Stimulated activated CD8-positive, alpha-beta memory T cell treated with anti-CD3 and anti-CD28 coated beads, Interleukin-4, amount 100 ng/mL, for 1 hour (primary cell): ENCODE measurements at places on chromosomes 2 and 18.

- no peak for DNase-seq
Measured at GRCh38 chr2:27147935-27148334, 869 bp upstream of the TCF23 start.

- no peak for DNase-seq
Measured at GRCh38 chr2:242017086-242017485, 147.6 kb downstream of the RTP5 start.

GRCh38 chr2:129402076-129402475, 577.4 kb upstream of the RAB6C start:
- no peak for DNase-seq

DNA sequence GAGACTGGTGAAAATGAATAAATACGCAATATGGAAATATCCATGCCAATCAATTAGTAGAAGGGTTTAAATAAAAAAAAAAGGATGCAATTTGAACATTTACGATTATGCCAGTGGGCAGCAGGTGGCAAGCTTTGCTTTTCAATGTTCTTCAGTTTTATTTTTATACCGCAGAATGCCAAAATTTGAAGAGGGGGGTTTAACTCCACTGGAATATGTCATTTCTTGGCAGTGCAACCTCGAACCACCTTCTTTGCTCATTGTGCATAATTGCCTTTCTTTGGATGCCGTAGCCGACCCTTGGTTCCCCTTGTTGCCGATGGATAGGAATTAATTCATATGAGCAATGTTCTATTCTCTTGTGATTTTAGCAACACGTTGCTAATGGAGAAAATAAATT, 88.0 kb downstream of the LTBP1 start:
- no peak for DNase-seq

DNA sequence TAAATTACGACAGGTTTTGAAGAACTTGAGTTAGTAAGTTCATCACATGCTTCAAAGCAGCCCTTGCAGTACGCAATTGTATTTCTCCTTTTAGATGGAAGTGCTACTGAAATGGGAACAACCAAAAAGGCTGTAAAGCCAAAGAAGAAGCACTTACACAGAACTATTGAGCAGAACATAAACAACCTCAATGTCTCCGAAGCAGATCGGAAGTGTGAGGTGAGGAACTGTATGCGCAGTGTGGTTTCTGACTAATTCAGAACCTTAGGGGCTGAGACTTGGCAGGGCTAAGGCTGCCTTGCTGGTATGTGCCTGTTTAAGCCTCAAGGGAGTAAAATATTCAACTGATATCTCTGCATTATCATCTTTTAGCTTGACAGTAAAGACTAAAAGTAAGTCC, 8.4 kb downstream of the NCAPH start:
- DNase-seq, result no peak

GRCh38 chr2:167355821-167356220, 467.5 kb downstream of the XIRP2 start:
- no peak for DNase-seq

DNA sequence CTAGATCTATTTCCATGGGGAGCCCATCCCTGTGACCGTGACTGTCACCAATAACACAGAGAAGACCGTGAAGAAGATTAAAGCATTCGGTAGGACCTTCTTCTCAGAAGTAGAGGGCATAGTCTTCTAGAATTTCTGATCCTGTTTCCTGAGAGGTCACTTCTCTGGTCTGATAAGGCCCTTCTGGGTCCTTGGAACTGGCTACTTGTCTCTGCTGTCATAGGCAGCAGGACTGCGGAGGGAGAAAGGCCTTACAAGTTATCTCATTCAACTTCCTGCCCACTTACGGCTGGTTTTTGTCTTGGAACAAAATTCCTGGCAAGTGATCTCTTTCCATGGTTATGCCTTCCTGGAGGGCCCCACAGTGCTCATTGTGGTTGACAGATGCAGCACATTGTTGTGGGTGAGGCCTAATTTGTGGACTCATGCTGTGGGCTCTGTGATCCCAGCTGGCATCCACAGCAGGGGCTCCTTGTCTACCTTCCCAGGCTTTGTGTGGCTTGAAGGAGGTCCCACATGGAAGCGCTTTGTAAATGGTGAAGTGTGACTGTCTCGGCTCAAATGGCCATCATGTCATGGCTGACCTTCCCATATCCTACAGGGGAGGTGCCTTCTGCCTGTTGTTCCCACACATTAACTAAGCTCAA, 22.0 kb downstream of the SAG start:
- no peak for DNase-seq

DNA sequence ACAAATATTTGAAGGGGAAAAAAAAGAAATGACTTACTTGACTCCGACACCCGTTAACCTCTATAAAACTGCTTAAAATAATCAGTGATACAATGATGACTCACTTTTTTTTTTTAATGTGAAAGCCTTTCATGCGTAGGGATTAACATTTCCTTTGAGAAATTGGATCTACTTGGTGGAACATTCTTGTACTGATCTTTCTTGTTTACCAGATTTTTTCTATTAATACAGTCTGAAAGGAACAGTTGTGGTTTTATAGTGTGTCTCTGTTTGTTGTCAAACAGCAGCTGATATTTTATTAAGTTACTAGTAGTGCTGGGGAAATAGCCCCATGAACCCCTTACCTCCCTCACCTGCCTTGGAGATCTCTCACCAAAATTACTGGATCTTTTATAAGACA, 40.2 kb upstream of the NEB start:
- no peak for DNase-seq

DNA sequence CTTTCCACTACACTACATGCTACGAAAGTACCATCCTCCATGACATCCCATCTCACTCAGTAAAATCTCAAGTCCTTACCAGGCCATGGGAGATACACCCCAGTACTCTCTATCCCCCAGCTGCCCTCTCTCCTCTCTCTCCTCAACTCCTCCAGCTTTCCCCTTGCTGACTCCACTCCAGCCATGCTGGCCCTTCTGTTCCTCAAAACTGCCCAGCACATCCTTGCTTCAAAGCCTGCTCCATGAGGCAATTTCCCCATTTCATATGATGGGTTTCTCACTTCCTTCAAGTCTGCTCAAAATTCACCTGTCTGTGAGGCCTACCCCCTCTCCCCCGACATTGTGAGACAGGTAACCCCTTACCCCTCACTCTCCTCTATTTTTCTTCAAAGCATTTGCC, 8.6 kb downstream of the CHN1 start:
- DNase-seq, result no peak

DNA sequence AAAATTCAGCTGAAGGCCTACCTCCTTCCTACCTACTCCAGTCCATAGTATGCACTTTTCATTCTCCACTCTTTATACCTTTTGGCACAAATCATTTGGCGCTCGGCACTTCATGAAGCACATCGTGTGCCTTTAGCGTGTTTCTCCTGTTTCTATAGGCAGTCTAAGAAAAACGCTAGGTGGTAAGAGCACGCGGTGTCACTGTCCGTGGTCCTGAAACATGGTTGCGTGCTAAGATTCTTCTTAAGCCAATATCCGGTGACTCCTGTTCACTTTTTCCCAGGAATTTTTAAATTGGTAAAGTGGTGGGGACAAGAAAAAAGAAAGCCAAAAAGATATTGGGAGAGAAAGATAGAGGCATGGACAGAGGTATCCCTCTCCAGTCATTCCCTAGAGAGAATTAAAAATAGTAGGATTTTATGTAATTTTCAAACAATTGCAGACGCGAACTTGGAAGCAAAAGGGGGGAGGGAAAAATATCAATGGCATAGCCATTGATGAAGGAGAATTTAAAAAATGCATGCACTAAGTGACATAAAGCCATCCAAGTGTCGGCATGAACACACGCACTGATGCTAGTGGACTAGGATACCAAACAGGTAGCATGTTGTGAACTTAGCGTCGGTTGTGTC, 1.4 kb upstream of the CTNNA2 start:
- DNase-seq, result no peak

DNA sequence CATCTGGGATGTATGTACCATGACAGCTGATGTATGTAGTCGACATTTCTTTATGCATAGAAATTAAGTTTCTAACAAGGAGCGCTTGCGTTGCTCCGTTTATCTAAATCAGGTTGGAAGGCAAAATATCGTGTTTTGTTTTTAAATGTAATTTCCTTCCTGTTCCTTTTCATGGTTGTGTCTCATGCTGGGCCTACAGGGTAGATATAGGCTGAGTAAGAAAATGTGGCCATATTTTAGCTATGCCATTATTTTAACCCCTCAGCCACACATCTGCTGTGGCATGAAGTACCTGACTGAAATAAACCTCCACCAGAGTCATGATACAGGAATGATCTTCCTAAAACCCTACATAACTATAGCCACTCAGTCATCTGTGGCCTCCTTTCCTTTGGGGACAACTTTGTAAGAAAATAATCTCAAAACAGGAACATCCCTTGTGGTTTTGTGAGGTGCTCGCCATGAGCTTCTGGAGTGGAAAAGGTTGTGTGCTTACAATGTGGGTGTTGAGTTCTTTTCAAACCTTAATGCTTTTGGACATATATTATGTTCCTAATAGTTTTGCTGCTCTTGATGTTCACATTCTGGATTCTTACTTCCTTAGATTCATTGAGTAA, 214.3 kb downstream of the FAM210A start:
- no peak for DNase-seq

- no peak for DNase-seq
Measured at GRCh38 chr2:234674781-234675201, 177.9 kb upstream of the ARL4C start.

DNA sequence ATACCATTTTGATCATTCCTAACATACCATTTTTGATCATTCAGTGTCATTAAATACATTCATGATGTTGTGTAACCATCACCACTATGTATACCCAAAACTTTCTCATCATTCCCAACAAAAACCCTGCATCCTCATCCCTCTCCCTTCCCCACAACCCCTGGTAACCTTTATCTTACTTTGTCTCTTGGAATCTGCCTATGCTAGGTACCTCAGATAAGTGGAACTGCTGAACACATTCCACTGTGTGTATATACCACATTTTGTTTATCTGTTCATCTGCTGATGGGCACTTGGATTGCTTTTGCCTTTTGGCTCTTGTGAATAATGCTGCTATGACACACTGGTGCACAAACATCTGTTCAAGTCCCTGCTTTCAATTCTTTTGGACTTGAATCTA, 83.8 kb upstream of the TFCP2L1 start:
- DNase-seq, result no peak

DNA sequence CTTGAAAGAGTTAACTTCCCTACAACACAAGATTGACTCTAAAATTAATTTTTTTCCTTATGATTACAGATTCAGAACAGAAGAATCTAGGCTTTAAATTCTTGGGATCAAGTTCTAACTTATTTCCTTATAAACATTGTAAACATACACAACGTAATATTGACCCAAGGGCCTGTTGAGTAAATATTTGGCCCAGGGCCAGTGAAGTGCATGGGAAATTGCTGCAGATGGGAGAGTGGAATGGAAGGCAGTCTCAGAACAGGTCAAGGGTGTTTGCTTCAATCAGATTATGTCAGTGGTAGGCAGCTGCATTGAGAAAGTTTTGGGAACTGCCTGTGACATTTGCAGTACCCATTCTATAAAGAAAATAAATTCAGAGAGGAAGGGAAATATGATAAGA, 137.6 kb downstream of the MYO1B start:
- DNase-seq, result no peak

- no peak for DNase-seq
Measured at GRCh38 chr2:230781130-230781797, 68.6 kb downstream of the CAB39 start.

DNA sequence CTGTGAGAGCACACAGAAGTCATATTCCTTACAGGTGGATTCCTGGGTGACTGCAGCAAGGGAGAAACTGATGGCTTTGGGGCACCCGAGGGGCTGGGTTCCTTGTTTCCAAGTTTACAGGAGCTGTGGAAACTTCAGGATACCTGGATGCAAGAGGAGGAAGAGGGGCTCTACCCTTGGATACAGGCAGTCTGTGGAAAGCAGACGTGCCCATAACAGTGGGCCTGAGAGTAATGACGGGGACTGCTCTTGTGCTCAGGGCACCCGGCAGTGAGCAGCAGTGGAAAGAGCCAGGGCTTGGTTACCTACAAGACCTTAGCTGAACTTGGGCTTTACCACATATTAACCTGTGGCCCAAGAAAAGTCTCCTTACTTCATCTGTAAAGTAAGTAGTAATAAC, 102.2 kb upstream of the TGFA start:
- no peak for DNase-seq

DNA sequence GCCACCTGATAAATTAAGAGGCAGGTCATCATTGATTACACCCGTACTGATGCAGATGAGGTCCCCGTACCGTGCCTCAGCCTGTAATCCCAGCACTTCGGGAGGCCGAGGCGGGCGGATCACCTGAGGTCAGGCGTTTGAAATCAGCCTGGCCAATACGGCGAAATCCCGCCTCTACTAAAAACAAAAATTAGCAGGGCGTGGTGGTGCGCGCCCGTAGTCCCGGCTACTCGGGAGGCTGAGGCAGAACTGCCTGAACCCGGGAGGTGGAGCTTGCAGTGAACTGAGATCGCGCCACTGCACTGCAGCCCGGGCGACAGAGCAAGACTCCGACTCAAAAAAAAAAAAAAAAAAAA, 683 bp upstream of the ENOSF1 start:
- DNase-seq, result no peak

GRCh38 chr2:187509667-187510417, 44.4 kb downstream of the TFPI start:
- DNase-seq, result no peak

- no peak for DNase-seq
Measured at GRCh38 chr18:5588529-5588928, 44.7 kb upstream of the EPB41L3 start.

- DNase-seq, result no peak
Measured at GRCh38 chr2:188303363-188304031, 11.8 kb downstream of the GULP1 start.

GRCh38 chr2:176136374-176137251, 7.1 kb downstream of the HOXD8 start:
- no peak for DNase-seq

DNA sequence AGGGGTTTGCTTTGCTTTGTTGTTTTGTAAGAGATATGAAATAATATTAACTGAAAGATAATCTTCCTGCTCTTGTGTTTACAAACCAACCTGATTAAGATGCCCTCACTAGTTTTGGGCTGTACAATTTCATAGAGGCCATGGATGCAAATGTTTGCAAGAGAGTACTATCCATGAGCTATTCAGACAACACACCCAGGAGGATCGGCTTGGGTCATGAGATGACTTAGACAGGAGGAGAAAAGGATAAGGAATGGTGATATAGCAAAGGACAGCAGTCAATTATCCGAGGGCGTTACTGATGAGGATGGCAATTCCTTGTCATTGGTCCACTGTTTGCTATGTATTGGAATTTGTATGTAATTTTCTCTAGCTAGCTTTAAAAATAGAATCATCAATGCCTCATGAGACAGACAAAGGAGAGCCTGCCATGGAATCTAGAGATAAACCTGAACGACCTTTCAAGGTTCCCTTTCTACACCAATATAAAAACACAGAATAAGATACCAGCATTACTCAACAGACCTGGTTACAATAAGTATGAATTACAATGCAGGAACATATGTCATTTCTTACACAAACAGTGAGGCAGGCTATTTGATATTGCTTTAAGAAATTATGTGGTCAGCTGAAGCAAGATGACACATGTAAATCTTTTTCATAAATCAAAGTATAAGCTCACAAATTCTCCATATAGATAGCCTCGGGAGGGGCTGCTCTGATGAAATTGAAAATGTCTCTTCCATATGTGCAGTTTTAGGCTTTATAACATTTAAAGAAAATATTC, 54.4 kb upstream of the SOS1 start:
- DNase-seq, result no peak
